Neural progenitor cell (in vitro differentiated cells): ENCODE measurements at places on chromosomes 1 and 21. TPM values are rescaled to one million over a fixed set of nuclear protein-coding genes. Genes with fewer than 3 reads are reported as not detected.

- DNase-seq = peak; percentile 81
These were observed 33.3 kb upstream of the CSF1 start for GRCh38 chr1:109877317-109877771.

Gene SYF2
- 62.5 and 114 TPM in 2 replicates for total RNA-seq

DNA sequence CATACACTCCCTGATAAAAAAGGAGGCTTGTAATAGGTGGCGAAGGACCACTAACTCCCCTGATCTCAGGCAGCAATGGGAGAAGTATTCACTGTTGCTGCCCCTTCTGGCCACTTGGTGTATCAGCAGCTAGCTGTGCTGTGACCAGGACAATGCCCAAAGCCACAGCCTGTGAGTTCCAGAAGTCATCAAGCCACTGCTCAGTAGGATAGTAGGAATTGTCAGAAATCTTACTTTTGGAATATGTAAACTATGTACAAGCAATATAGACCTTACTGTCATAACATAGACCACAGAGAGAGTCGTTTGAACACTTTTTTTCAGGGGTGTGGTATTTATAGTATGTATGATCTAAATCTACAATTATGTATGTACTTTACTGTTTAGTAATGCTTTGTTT lies 248.3 kb upstream of the CAMK1G start:
- peak; percentile 80 for DNase-seq

DNA sequence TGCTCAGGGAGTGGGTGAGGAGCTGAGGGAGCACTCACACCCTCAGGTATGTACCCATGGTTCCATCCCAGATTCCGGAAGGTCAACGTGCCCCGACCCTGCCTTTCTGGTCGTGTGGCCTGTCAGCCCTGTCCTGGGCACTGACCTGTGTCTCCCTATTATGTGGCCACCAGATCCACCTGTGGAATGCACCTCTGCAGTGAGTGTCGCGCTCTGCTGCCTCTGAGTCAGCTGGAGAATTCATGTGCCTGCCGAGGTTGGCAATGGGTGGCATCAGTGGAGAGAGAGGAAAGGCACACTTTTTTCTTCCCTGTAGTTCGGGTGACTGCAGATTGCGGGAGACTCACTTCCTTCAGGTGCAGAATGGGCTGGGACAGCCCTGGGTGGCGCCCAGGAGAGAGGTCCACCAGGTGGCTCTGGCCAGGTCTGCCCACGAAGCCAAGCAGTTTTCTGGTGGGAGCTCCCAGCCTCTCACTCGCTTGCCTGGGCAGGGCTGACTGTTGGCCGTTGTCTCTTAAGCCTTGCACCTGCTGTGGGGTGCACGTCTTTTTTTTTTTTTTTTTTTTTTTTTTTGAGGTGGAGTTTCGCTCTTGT lies 176.1 kb upstream of the TMEM51 start:
- no peak for DNase-seq

Gene SPRR2A
- total RNA-seq = not detected in 2 replicates

GRCh38 chr1:81264976-81265375 lies 535.8 kb upstream of the ADGRL2 start:
- DNase-seq = no peak

Gene FLG
- total RNA-seq = not detected in 2 replicates

Gene HSD3B1
- total RNA-seq = not detected in 2 replicates

DNA sequence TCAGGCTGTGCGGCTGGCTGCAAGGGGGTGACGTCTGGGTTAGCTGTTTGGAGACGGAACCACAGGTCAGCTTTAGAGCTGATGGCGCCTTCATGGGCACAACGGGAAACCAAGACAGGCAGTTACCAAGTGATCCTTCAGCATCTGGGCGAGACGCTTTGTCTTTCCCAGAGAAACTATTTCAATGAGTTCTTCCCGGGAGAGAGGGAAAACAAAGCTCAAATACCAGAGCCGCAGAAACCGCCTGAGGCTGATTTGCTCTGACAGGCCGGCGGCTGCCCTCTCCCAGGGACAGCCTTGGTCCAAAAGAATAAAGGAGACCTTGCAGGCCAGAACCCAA lies 76.5 kb downstream of the CD58 start:
- DNase-seq = peak; percentile 83

GRCh38 chr1:23544444-23545389 lies 13.7 kb upstream of the E2F2 start:
- peak; percentile 92 for DNase-seq

Gene HHIPL2
- 0.09 TPM in 1 of 2 replicates, not detected in the other for total RNA-seq

DNA sequence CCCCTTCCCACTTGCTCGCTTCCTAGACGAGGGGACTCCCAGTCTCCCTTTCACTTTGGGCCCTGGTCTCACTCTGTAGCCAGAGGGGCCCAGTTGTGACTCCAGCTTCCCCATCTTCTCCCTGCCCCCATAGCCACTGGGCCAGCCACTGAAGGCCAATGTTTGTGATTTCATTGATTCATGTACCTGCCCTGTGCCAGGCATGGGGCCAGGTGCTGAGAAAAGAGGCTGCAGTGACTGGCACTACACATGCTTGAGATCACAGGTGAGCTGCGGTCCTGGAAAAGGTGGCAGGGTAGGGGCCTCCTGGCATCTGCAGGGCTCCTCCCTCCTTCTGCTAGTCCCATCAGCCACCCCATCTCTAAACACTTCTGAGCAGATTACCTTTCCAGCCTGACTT lies 345.3 kb upstream of the VAMP3 start:
- DNase-seq = no peak

Gene GRIK3
- total RNA-seq = 1.7 and 3.0 TPM in 2 replicates

DNA sequence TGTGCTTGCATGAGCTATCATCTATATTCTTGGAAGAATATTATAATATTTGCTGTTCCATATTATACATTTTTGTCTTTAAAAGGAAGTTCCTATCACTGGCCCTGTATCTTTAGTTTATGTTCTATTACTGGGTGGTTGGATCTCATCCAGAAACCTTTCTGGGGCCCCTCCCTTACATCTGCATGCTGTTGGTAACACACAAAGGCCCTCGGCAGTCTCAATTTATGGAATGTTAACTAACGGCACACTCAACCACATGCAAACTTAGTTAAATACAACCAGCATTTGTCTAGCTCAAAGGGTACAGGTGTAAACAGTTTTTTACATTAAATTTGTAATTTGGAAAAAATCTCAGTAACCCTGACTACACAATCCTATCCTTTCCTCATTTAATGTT lies 9.7 kb upstream of the HYI start:
- DNase-seq = no peak

DNA sequence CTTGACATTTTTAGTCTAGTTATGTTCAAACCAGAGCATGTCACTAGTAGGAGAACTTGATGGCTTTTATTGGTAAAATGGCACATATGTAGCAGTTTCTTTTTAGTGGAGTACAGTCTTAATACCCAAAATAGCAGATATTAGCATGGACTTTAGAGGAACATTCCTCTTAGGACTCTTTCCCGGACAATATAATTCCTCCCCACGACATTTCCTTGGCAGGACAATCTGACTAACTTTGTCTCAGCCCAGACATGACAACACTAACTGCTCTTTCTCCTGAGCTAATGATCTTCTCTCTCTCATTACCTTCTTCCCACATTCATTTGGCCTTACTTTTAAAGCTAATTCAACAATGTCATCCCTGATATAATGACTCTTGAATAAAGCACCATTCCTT lies 62.5 kb downstream of the ADAMTS1 start:
- DNase-seq = no peak

DNA sequence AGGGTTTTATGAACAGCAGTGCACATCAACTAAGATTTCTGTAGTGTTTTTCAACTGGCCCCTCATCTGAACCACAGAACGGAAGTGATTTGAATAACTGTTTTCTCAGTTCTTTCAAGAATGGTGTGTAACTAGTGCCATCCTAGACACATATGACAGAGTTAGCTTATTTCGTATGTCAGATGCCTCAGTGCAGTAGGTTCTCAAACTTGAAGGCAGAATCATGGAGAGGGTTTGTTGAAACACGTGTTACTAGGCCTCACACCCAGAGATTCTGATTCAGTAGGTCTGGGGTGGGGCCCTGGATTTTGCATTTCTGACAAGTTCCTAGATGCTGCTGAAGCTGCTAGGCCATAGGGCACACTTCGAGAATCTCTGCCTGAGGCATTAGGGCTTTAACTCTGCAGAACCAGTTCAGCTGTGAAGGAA lies 49.0 kb downstream of the SCCPDH start:
- no peak for DNase-seq

Gene LCE1F
- total RNA-seq = not detected in 2 replicates

- no peak for DNase-seq
These were observed 66.0 kb upstream of the CLDN14 start for GRCh38 chr21:36545776-36546511.
